ENCODE measurements at places on chromosomes 3 and 15.

- no peak for DNase-seq
These were observed 49.3 kb upstream of the KCNAB1 start for GRCh38 chr3:156071031-156071430.

DNA sequence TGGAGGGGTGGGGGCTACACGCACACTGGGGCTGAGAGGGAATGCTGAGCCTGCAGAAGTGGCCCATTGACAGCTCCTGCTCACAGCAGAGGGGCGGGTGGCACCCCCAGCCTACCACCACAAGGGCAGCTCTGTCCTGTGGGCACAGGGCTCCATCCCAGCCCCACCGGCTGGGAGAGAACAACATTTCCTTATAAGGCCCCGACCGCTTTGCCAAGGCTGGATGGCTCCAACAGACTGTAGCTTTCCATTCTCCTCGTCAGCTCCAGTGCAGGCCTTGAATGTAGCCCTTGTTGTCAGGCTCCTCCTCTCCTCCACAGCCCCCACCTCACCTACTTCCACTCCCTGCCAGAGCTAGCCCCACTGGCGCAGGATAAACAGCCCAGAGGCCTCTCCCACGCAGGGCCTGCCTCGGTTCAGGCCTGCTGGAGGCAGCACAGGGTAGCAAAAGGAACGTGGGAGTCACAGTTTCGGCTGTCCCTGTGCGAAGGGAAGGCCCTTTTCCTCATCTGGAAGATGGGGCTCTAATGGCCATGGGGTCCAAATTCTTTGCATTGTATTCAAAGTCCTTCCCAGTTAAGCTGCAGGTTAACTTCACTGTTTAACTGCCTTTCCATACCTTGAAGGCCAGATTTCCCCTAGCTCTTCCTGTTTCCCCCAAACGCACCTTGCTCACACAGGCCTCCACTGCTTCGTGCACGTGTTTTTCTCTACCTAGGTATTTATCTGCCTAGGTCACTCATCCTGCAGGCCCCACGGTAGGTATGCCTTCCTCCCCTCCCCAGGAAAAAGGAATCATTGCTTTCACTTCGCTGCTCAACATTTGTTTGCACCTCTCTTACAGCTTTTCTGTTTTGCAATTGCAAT lies 101.6 kb upstream of the LPP start:
- no peak for DNase-seq

DNA sequence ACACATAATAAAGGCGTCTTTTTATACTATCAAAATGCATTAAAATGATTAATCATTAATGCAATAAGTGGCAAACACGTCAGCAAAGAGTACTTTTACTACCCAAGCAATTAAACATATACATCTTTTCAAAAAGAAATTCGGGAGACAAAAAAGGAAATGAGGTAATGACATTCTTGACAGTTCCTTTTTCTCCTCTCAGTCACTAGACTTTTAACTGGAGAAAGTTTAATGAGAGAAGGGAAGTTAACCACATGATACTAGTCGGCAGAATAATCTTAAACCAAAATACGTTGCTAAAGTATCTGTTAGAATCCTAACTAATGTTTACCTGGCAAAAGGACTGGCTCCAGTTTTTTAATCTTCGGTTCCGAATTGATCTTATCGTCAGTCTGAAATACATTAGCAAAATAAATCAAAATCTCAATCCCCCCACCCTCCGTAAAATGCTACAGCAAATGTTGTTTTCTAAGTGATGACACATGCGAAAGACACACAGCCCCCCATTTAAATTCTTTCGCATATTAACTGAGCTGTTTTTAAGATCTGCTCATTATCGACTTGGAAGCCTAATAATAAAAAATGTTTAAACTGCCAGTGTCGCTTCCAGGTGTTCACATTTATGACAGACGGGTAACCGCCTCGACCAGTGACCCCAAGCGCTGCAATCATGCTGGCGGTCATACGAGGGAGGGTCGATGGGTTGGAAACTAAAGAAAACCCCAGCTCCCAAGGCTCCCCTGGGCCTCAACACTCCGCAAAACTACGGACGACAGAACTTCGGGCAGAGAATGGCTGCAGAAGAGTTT lies 778 bp downstream of the MTMR10 start:
- DNase-seq: peak; percentile 4

DNA sequence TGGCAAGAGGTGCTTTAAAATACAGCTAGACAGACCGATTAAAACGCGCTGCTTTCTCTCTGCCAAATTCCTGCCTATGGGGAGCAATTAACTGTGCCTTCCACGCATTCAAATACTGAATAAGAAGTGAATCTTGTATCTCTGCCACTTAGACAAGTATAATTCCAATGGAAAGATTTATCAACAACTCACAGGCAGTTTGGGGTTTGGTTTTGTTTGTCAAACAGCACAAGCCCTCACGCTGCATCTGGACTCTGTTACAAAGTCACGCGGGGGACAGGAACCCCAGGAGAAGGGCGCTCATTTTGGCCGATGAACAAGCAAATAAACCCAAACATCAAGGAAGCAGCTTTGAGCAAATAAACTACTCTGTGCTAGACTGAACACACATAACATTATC lies 61.8 kb upstream of the TMCO5A start:
- DNase-seq: no peak

DNA sequence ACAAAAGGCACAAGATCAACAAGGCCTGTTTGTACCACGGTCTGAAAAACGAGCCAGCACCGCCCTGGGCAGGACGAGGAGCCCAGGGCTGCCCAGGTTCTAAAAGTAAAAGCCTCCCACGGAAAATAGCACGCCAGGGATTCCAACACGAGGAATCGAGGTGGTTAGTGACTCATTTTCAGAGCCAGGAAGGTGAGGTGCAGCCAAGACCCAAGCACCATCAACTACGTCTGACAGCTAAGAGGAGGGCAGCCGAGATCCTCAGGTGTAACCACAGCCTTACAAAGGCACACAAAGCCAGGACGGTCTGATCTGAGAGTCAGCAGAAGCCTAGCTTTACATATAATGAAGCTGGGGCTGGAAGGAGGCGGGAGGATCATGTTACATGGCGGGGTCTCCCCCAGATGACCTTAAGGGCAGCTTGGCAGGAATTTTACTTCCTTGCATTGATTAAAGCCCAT lies 52.5 kb downstream of the ATP10A start:
- DNase-seq: no peak

All from NCI-H460 (cell line).